Heart left ventricle (tissue), 16 donors: ENCODE measurements at places on chromosomes 4 and X. TPM values are rescaled to one million over a fixed set of nuclear protein-coding genes. Genes with fewer than 3 reads are reported as not detected.

DNA sequence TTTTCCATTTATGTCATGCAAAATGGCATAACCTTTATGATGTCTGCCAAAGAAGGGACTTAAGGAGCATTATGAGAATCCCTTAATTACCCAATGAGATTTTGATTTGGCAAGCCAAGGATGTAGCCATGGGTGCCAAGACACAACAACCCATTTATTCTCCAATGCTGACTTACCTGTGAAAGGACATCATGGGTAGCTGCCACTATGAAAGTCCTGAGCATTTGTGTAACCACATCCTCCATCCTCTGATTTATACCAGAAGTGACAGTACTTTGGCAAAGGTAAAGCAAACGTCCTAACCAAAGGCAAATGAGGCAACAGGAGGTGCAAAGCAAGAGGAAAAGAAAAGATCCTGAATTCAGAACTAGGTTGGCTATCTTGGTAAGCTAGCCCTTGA, 87.3 kb upstream of the EMCN start:
- DNase-seq = no peak

- DNase-seq = peak; percentile 63
These were observed 240.6 kb downstream of the AFAP1 start for GRCh38 chr4:7699031-7699430.

The DCLK2 gene
- total RNA-seq = 13.5 TPM

The TMEM35A gene
- total RNA-seq = not detected
